NCI-H446 (cell line): ENCODE measurements at places on chromosomes 3 and 15.

DNA sequence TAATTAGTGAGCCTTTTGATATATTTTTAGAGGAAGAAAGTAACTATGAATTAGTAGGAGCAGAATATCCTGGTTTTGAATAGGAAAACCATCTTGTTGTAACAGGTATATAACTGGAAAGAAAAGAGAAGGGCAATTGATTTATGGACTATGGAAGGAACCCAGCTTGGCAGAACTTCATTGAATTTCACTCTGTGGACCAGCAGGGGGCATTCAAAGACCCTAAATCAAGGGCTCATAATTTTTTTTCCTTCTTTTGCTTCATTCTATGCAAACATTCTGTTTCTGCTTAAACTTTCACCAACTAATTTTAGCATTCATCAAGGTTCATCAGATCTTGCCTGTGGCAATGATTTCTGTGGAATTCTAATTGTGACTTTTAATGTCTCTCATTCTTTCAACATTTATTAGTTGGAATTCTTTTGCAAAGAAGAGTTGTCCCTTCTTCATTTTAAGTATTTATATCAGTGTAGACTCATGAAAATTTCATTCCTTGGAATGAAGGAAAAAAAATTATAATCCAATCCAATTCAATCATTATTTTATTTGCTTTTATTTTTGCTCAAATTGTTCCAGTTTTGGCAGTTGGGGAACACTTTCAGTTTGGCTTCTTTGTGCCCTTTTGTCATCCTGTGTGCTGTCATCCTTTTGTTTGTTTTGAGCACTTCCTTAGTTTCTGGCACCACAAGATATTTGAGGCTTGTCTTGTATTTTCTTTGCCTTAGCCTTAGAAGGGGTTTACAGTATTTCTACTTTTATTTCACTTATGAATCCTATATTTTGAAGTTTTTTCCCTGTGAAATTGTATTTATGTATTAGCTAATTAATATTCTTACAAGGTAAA lies 30.4 kb downstream of the NXPE3 start:
- peak; percentile 10 for DNase-seq

- no peak for DNase-seq
These were observed 21.1 kb upstream of the CMTM8 start for GRCh38 chr3:32217339-32217738.

- no peak for DNase-seq
These were observed 79.9 kb downstream of the IGF1R start for GRCh38 chr15:98728082-98728810.

GRCh38 chr3:194598771-194599557 lies 34.3 kb downstream of the TMEM44 start:
- DNase-seq = no peak

DNA sequence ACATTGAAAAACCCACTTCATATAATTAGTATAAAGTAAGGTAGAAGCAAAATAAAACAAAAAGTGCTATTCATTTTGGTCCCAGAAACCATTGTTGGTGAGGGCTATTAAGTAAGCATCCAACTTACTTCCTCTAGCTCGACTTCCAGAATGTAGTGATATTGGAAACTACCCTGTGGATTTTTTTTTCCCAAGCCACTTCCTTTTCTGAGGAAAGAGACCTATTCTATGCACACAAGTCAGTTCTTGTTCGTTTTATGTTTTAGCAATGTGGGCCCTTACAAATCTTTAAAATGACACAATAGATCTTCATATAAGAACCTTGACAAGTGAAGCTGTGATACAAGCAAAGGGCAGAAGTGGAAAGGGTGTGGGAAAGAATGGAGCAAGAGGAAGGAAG lies 402.0 kb upstream of the TBL1XR1 start:
- DNase-seq = no peak

GRCh38 chr3:187481426-187481825 lies 113.2 kb downstream of the RTP4 start:
- no peak for DNase-seq

DNA sequence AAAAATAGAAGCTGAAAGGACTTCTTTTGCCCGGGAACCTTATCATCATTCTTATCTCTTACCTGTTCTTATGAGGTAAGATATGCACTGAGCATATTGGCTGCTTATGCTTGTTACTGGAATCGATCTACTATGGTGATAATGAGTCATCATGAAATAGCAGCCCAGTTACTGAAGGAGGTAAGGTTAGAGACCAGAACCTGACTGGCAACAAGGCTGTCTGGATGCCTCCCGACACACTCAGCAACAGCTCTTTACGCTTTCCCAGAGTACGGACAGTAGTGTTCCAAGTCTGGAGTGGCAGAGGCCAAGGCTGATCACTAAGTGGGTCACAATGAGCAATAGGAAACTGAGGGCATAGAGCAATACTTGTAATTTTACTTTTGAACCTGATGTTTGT lies 314.1 kb downstream of the NLGN1 start:
- no peak for DNase-seq

GRCh38 chr3:139982404-139982803 lies 47.4 kb downstream of the CLSTN2 start:
- DNase-seq = peak; percentile 17

DNA sequence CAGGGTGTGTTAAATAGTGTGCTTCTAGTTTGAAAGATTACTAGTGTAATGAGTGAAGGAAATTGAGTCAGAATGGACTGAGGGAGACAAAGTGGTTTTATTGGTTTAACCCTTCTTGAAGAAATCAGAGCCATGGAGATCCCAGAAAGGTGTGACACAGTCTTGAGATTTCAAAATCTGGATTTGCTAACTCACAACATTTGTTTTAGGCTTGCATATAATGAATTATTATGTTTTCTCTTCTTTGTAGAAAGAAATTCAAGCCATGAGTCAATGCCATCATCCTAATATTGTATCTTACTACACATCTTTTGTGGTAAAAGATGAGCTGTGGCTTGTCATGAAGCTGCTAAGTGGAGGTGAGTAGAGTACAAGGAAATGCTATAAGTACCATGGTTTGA lies 25.1 kb downstream of the OXSR1 start:
- DNase-seq = no peak

DNA sequence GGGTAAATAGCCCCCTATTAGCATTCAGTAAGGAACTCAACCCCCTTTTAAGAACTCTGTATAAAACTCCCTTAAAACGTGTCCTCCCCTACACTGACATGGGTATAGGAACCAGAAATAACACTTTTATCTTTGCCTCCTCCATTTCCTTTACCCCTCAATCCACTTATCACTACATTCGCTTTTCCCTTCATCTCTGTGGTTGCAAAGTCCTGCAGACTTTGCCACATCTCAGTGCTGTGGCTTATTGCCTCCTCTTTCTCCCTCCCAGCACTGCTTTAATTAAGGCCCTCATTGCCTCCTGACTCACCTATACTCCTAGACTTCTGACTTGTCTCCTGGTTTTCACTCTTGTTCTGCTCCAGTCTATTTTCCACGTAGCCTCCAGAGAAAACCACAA lies 94.3 kb upstream of the GADL1 start:
- DNase-seq = no peak

GRCh38 chr3:65831733-65832425 lies 206.8 kb downstream of the MAGI1 start:
- DNase-seq = no peak

DNA sequence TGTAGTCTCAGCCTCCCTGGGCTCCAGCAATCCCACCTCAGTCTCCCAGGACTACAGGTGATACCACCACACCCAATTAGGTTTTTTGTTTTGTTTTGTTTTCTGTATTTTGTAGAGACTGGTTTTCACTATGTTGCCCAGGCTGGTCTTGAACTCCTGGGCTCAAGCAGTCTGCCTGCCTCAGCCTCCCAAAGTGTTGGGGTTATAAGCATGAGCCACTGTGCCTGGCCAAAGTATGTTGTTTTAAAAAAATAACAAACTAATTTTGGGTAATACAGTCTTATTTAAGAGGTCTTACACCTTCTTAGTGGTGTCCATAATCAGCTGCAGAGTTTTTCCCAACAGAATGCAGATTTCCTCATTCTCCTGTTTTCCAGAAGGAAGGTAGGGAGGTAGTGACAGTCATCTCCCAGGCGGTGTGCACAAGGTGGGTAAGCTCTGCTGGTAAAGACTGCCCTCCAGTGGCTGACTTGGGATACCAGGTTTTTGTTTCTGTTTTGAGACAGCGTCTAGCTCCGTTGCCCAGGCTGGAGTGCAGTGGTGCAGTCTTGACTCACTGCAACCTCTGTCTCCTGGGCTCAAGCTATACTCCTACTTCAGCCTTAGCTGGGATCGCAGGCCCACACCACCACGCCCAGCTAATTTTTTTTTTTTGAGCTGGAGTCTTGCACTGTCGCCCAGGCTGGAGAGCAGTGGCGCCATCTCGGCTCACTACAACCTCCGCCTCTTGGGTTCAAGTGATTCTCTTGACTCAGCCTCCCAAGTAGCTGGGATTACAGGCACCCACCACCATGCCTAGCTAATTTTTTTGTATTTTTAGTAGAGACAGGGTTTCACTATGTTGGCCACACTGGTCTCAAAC lies 58.4 kb downstream of the MAP6D1 start:
- peak; percentile 61 for DNase-seq

DNA sequence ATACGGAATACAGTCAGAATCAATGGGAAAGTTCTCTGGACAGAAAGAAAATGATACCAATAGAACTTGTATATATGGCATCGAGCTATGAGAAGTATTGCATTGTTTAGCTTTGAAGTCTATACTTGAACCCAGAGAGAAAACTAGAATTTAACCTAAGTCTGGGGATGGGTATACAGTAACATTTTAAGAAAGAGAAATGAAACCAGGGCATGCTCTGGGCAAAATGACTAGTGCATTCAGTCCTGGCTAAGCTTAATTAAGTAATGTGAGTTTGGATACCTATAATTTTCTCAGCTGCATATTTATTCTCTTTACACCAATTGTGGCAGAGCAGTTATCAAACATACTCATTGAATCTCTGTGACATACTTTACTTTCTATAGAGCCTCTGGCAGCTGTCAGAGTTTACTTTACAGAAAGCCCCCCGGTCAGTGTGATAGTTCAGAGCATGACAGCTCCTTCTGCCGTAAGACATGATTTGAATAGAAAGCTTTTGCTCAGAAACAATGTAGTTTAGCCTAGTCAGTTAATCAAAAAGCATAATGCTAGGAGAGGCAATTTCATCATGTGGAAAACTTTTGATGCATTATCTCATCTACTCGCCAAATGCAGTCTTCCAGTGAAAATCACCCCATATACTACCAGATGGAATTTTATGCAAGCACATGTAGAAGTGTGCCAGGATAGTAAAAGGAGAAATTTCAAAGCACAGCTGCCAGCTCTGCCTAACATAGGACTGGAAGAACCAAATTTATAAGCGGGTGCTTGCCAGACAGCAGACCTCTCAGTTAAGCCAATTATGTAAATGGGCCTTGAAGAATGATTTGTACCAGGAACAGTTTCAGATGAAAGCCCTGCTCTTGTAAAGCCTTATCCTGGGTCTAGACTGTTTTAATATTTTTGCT lies 40.7 kb downstream of the OXSM start:
- peak; percentile 67 for DNase-seq

- no peak for DNase-seq
These were observed 369.8 kb downstream of the TBC1D5 start for GRCh38 chr3:17372362-17373210.

GRCh38 chr3:12227833-12228232 lies 61.0 kb upstream of the PPARG start:
- no peak for DNase-seq

- DNase-seq = no peak
These were observed 10.1 kb downstream of the ARHGAP31 start for GRCh38 chr3:119304201-119304713.

DNA sequence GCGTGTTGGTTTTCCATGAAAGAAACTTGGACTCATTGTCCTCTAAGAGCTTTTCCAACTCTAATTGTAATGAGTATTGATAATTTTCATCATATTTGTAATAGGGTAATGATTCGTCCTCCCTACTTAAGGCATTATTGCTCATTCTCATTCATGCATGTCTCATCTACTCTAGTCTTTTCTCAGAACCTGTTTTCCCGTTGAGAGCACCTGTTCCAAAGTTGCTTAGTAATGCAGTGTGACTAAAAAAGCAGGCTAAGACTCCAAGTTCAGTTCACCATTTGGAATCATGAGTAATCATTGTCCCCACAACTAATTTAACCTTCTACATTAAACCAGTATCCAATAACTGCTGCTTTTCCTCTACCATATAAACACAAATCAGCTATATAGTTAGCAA lies 84.0 kb downstream of the FILIP1L start:
- DNase-seq = no peak

DNA sequence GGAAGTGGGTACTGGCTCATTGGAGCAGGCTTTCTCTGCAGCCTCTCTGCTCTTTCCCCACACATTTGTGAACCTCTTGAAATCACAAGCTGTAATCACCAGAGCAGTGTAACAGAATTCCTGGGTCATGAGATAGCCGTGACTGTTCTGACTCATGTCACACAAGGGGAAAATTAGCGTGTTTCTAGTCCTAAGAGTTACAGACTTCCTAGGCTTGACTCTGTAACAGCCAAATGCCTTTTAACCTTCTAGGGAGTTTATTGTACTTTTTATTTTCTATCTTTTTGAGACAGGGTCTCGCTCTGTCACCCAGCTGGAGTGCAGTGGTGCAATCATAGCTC lies 54.7 kb upstream of the TRAK1 start:
- no peak for DNase-seq

- DNase-seq = no peak
These were observed 59.3 kb upstream of the CHMP2B start for GRCh38 chr3:87167628-87168456.

DNA sequence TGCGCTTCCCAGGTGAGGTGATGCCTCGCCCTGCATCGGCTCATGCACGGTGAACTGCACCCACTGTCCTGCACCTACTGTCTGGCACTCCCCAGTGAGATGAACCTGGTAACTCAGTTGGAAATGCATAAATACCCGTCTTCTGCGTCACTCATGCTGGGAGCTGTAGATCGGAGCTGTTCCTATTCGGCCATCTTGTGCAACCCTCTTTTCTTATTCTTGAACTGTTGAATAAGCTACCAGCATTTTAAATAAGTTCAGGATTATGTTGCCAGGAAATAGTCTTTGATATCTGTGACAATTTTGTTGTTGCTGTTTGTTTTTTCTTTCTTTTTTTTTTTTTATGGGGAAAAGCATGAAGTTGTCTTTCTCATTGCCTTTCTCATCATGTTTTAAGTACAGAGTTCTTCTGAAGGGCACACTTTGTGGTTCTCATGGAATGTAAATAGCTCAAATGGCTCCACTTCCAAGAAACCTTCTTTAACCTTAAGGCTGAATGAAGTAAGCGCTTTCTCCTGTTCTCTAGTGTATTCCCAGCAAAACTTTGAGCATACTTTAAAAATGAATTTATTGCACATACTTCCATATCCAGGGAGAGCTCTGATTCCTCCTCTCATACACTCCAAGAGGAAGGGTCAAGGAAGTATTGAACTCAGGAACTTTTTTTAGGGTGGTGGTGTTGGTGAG lies 468.0 kb upstream of the TBL1XR1 start:
- DNase-seq = no peak

DNA sequence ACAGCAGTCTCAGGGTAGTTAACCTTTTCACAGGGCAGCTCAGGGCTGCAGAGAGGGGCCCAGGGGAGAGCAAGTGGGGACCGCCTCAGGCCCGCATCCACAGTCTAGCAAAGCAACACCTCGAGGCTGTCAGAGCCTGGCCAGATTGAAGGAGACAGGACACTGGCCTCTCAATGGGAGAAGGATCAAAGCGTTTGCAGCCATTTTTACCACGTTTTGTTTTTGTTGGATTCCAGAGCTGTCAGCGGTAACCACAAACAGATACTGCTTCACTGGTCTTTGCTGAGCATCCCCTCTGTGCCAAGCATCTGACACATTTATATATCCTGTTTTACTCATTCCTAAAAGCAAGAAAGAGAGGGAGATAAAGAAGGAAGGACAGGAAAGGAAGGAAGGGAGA lies 153.8 kb downstream of the SHQ1 start:
- DNase-seq = no peak

GRCh38 chr3:9278498-9278897 lies 29.1 kb upstream of the SRGAP3 start:
- DNase-seq = no peak
